Stimulated activated CD8-positive, alpha-beta memory T cell treated with anti-CD3 and anti-CD28 coated beads, Interleukin-12 subunit alpha, Interleukin-12 subunit beta, amount 100 ng/mL, for 4 hours (primary cell): ENCODE measurements at places on chromosomes 6 and 20.

DNA sequence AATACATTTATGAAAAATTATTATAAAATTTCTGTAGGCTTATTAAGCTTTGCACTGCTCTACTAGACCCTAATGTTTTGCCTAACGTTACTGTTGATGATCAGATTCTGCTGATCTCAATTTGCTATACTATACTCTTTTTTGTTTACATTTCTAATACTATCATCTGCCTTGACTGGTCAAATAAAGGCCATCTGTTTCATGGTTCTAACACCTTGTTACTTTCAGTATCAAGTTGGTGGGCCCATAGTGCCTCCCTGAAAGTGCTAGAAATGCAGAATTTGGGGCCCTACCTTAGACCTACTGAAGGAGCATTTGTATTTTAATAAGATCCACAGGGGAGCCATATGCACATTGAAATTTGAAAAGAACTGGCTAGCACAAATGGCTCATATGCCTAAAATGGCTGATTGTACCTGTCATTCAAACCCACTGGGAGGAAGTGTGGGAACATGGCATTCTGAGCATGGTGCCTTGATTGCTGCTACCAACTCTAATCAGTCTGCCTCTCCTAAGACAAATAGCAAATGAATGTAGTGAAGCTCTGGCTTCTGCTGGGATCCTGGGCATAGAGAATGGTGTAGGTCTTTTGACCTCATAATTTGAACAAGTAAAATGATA is 199.1 kb upstream of the BTBD3 start:
- no peak for DNase-seq

- DNase-seq, result peak; percentile 57
Observed at GRCh38 chr6:18122128-18123093, at the start of gene NHLRC1. NHLRC1 (minus strand) TSS chr6:18122677; CDS start chr6:18122606, 71 bp downstream.

DNA sequence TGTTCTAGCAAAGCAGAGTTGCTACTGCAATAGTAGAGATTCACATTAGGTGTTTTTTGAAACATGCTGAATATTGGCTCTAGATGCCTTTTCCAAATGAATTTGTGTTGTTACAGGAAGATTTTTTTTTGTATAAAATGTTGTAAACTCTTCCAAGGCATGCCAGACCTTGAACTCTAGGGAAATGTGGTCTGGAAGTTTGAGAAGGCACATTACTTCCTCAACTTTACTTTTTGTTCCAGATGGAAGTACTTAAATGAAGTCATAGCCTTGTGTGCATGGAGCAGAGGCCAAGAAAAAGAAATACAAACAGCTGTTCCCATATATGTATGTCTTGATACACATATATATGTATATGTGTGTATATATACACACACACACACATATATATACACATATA is 585.7 kb upstream of the MARCKS start:
- no peak for DNase-seq

- no peak for DNase-seq
Observed at GRCh38 chr20:50312682-50313521, 122.3 kb downstream of the CEBPB start.

- DNase-seq, result no peak
Observed at GRCh38 chr20:9139106-9139833, 70.4 kb downstream of the PLCB4 start.

- no peak for DNase-seq
Observed at GRCh38 chr6:40282986-40283385, 304.2 kb downstream of the LRFN2 start.

DNA sequence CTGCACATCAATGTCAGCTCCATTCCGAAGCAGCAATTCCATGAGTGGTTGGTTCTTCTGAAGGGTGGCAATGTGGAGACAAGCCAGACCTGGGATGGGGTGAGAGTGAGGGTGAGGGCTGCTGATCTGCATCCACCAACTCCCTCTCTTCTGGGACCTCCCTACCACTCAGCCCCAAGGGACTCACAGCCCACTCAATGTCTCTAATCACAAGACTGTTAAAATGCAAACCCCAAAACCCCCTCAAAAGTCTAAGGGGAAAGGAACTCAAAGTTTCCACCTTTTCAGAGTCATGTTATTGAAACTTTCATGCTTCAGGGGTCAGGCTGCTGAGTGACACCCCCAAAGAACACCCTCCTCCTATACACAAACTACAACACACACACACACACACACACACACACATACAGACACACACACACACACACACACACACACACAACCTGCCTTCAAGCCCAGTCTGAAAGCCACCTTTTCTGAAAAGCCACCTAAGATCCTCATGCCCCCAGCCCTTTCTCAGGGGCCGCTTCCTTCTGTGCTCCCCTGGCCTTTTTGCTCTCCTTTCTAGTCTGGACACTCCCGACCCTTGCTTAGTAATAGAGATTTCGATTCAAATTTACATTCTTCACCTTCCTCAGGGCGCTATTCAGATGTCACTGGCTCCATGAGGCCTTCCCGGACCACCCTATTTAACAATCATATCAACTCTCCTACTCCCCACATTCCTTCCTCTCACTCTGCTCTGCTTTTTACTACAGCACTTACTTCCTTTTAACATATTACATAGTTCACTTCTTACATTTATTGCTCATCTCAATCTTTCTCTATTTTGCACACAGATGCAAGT is 3.3 kb upstream of the SLC35B2 start:
- DNase-seq, result no peak

- DNase-seq, result no peak
Observed at GRCh38 chr6:131205481-131206244, 70.4 kb downstream of the AKAP7 start.

- DNase-seq, result no peak
Observed at GRCh38 chr20:14012671-14013070, 17.4 kb downstream of the MACROD2 start.

- DNase-seq, result no peak
Observed at GRCh38 chr20:370151-370600, 10.4 kb upstream of the TRIB3 start.

GRCh38 chr20:10984913-10985312 is 311.1 kb upstream of the JAG1 start:
- no peak for DNase-seq

GRCh38 chr20:63979557-63980316 is at the start of gene SAMD10:
SAMD10 (minus strand) TSS chr20:63979642; CDS start chr20:63979467, 175 bp downstream.
- DNase-seq, result peak; percentile 80

DNA sequence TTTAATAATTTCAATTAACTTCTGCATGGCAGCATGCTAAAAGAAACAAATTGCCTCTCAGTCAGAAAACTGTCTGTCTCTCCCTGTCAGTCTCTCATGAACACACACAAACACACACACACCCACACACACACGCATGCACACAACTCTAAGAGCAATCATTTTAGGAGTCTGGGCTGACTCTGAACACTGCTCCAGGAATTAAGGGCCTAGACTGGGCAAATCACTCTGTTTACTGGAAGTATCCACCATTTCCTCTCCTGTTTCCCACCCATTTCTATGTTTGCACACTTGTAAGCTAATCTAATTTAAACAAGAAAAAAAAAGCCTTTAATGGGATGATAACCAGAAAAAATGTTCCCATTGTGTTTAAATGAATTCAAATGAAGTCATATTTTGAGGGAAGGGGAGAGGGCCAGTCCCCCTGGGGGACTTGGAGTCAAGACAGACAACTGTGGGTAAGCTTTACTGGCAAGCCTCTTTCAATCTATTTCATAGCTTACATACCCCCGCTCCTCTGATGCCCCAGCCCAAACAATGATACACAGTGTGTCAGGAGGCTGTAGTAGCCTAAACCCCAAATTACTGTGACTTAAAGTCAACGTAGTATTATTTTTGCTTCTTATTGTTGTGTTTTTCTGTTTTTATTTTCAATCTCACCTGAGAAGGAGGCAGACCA is 447.8 kb upstream of the FLRT3 start:
- no peak for DNase-seq

- DNase-seq, result no peak
Observed at GRCh38 chr20:15113144-15113773, 775.8 kb upstream of the FLRT3 start.

DNA sequence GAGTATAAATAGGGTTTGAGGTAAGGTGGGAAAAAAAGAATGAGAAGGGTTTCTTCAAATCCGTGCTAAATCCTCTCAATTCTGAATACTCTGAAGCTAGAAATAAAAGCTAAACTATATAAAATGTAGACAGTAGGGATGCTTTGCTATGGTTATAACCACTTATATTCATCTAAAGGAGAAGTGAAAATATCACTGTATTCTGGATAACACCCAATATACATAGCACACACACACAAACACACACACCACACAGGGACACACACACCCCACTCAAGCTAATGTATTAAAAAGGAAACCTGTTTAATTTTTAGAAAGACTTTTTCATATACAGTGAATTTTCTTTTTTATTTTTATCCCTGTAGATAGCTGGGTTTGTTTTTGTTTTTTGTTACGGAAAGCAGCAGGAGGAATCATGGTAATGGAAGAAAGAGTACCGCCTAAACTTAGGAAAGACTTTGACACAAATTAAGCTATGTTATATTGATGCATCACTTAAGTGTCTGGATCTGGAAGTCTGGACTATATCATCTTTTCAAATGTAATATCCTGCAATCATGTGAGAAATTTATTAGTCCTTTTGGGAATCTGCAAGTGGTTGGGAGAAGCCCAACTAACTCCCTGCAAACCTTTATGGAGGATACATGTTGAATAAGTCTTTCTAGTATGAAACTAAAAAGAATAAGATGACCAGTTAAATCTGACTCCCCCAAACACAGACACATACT is 68.4 kb upstream of the FABP7 start:
- DNase-seq, result no peak

GRCh38 chr20:55135923-55136322 is 660.5 kb downstream of the DOK5 start:
- DNase-seq, result no peak

- DNase-seq, result no peak
Observed at GRCh38 chr6:138052783-138053182, 54.4 kb downstream of the PERP start.

DNA sequence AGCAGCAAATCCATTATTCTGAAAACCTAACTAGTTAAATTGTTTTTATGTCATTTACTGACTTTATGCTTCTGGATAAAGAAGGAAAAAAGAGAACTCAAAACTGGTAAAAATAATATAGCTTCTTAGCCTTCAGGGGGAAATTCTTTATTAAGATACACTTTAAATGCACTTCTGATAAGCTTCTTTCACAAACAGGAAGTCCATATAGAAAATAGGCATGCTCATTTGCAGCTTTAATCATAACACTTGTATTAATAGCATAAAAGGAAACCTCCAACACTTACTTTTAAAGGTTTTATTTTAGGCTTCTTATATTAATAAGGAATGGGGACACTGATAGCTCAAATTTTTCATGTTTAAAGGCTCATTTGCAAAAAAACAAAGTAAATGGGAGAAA is 538.0 kb upstream of the SLC35B3 start:
- DNase-seq, result no peak

- peak; percentile 50 for DNase-seq
Observed at GRCh38 chr6:16669227-16669626, 92.0 kb downstream of the ATXN1 start.

GRCh38 chr6:19979059-19979458 is 141.9 kb downstream of the ID4 start:
- no peak for DNase-seq

DNA sequence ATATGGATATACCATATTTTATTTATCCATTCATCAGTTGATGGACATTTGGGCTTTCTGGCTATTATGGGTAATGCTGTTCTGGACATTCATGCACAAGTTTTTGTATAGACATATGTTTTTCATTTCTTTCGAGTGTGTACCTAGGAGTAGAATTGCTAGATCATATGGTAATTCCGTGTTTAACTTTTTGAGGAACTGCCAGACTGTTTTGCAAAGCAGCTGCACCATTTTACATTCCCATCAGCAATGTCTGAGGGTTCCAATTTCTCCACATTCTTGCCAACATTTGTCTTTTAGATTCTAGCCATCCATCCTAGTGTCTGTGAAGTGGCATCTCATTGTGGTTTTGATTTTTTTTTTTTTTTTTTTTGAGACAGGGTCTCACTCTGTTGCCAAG is 20.8 kb downstream of the SRC start:
- no peak for DNase-seq

DNA sequence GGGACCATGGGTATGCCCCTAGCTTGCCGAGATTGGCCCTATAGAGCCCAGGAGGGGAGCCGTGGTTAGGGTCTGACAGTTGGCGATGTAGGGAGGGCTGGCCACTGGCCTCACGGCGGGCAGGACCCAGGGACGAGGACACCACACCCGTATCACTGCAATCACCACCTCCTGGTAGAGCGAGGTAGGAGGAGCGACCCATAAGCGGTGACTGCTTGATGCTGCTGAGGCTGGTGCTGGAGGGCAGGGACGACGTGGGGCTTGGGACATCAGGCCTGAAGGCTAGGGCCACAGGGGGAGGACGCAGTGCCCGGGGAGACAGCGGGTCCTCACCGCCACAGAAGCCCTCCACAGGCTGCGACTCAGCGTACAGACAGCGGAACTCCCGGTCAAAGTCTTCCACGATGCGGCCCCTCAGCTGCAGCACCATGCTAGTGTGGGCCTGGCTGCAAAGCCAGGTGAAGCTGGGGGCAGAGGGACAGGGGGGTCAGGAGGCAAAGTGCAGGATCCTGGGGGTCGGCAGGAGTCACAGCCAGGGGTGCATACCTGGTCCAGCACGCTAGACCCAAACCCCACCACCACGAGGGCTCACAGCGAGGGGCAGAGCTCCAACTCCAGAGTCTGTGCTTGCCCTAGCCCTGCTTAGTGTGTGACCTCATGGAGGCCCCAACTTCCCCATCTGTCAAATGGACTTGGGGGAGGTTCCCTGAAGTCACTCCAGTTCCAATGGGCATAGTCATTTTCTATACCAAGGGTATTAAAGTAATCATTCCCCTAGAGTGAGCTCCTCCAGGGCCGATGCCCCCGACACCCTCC is 3.1 kb upstream of the EIF6 start:
- no peak for DNase-seq

- DNase-seq, result no peak
Observed at GRCh38 chr6:13140980-13141379, 187.4 kb downstream of the TBC1D7 start.

DNA sequence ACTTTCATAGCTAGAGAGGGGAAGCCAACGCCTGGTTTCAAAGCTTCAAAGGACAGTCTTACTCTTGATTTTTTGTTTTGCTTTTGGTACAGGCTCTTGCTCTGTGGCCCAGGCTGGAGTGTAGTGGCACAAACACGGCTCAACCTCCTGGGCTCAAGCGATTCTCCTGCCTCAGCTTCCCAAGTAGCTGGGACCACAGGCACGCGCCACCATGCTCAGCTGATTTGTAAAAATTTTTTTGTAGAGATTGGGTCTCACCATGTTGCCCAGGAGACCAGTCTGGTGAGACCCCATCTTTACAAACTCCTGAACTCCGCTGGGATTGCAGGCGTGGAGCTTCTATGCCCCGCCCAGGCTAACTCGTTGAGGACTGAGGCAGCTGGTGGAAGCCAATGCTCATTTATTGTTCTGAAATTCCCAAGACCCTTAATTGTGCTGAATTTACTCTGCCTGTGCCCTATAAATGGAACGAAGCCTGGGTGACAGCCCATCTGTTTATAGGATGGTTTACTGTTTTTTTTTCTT is 18.0 kb downstream of the SRSF3 start:
- no peak for DNase-seq

- DNase-seq, result no peak
Observed at GRCh38 chr6:163192591-163192990, 221.9 kb upstream of the QKI start.

GRCh38 chr6:7033202-7033601 is 74.6 kb upstream of the RREB1 start:
- no peak for DNase-seq
